NCI-H446 treated with DMSO at 0.1 percent for 48 hours (cell line): ENCODE measurements at places on chromosomes 11 and 22.

DNA sequence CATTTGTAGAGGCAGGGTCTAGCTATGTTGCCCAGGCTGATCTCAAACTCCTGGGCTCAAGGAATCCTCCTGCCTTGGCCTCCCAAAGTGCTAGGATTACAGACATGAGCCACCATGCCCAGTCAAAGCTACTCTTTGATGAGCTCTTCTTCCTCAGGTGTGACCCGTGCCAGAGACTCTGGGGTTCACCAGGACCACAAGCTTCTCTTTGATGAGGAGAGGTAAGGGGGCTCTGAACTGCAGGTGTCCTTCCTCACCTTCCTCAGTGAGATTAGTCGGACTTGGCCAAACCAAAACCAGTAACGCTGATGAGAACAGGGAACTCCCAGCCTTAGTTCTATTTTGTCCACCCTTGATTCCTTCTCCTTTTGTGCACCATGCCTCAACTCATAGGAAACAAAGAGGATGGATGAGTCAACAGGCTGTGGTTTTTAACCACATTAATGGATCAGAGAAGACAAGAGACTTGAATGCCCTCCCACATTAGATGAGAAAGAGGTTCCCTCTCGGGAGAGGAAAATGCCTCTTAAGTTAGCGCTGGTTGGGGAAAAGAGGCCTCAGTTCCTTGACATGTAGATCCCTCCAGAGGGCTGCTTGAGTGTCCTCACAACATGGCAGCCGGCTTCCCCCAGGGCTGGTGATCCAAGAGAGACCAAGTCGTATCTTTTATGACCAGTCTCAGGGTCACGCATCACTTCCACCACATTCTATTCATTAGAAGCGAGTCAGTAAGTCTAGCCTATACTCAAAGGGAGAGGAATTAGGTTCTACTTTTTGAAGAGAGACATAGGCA lies 25.7 kb upstream of the CTR9 start:
- DNase-seq = no peak

DNA sequence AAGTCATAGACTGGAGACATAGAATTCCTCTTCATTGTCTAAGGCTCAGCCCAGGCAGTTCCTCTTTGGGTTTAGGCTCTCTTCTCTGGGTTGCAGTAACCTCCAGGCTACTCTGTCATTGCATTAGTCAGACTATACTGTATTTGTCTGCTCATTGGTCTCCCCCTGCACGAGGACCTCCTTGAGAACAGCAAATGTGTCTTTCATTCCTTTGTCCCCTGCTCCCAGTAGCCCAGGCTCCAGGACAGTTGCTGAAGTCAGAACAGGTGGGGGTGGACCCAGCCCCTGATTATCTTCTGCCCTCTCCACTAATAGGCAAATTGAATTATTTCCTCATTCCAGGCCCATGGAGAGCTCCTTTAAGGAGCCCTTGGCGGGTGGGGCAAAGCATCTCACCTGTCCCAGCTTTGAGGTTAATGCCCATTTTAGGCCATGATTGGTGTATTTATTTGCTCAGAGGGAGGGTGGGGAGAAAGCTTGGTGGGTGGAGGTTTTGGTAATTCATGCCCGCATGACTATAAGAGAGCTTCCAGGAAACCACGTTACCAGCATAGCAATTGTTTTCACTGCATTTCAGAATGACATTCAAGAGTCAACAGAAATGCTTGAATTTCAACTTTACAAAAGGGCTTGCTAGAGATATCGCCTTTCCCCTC lies 40.9 kb downstream of the NAV2 start:
- no peak for DNase-seq

- DNase-seq = no peak
Measured at GRCh38 chr11:133904818-133905515, 51.8 kb downstream of the IGSF9B start.

DNA sequence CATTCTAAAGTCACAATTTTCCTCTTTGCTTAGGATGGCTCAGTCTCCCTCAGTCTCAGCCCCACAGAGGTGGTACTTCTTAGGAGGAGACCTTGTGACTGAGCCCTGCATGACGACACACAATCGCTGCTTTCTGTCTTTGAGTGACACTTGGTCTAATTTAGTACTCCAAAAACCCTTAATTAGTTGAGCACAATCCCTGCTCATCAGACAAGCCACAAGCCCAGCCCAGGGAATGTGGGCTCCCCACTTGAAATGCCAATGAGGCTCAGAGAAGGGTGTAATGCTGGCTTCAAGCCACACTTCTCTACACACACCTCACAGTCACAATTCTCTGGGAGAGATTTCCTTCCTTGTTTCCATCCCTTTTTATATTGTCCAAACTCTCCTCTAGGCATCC lies 101.8 kb downstream of the FEZ1 start:
- no peak for DNase-seq

GRCh38 chr11:106077609-106078455 lies at the start of gene AASDHPPT:
AASDHPPT (plus strand) TSS chr11:106077662; CDS start chr11:106077711, 49 bp downstream.
- DNase-seq = peak; percentile 58

DNA sequence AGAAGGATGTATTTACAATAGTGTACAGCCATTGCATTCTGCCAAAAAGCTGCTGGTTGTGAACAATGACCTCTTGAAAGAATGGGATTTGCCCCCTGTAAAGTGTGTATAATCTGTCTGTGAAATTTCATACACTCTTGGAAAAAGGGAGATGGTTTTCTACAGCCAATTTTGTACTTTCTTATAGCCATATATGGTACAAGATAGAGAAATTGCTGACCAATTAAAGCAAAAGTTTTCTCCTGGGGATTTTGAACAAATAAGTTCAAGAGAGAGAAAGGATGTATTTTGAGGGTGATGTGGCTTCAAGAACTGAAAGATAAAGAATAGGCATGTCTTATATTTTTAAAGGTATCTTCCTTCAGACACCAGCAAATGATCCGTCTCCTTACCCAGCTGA lies 211.0 kb downstream of the NAV2 start:
- no peak for DNase-seq

DNA sequence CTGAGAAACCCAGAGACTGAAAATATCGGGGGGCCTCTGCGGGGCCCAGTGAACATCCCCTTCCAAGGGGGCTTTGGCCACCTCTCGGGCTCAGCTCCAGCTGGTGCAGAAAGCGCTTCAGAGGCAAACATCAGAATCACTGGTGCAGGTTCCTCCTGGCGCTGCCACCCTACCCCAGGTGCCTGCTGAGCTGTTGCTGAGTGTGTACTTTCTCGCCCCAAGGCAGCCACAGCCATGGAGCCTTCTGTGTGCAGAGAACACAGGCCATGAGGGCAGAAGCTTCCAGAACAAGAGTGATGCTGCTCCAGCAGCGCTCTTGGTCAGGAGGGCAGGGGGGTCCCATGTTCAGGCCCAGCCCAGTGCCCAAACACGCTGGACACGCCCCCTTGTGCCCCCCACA lies 6.3 kb downstream of the DRD4 start:
- no peak for DNase-seq

DNA sequence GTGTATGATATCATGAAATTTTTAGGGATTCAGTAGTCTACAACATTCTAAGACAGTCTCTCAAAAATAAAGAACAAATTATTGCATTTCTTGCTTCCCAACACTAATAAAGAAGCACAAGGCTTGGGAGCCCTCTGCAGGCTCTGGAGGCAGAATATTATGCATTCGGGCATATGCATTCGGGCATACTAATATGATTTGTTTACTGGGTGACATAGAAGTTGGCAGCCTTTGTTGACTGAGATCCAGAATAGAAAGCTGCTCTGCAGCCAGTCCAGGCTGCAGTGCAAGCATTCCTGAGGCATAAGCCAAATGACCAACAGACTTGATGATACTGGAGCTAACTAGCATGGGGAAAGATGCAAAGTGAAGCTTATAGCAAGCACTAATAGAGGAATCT lies 945.5 kb downstream of the OPCML start:
- DNase-seq = no peak

DNA sequence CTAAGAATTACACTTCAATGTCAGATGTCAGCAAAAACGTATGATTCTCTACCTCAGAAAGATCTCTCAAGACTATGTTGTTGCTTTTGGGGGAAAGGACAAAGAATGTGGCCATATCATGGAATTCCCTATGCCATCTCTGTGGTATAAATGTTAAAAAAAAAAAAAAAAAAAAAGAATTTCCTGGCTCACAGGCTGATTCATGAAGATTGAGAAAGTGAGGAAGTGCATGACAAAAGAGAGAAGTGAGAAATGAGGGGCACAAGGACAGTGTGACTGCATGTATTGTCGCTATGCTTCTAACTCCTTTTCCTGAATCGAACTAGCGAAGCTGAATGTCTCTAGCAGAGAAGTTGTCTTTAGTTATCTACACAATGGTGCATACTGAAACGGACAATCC lies 80.6 kb upstream of the CARD18 start:
- DNase-seq = no peak

- DNase-seq = no peak
Measured at GRCh38 chr11:86117001-86117711, 48.3 kb upstream of the PICALM start.

GRCh38 chr11:71391796-71392195 lies 56.4 kb downstream of the DHCR7 start:
- DNase-seq = no peak

- DNase-seq = no peak
Measured at GRCh38 chr11:108609682-108610081, 16.1 kb upstream of the EXPH5 start.

DNA sequence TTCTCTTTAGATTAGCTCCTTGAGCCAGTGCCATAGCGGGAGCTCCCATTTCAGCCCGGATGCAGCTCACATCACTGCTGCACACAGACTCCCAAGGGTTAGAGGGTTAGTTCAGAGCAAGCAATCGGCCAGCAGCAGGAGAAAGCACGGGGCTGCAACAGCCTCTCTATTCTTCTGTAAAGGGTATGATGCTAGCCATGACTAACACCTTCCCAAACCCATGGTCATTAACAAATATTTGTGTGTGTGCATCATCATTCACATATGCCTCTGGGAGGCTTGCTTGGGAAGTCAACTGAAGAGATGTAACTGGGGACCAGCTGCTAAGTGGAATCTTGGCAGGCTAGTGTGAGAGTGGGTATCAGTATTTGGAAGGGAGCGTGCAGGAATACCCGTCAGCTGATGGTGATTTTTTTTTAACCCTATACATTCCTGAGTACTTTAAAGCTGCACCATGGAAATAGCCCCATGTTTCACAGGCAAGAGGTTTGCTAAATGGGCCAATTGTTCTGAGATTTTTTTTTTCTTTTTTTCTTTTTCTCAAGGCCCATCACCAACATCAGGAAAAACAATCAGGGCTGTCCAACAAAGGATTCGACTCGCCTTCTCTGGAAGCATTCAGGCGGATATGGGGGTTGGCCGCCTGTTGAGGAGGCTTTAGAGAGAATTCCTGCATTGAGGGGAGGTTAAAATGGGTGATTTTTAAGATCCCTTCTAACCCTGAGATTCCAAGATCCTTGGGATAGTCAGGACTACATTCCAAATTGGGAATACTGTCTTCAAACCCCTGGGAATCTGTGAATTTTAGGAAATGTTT lies 33.2 kb upstream of the CCDC89 start:
- DNase-seq = peak; percentile 58

DNA sequence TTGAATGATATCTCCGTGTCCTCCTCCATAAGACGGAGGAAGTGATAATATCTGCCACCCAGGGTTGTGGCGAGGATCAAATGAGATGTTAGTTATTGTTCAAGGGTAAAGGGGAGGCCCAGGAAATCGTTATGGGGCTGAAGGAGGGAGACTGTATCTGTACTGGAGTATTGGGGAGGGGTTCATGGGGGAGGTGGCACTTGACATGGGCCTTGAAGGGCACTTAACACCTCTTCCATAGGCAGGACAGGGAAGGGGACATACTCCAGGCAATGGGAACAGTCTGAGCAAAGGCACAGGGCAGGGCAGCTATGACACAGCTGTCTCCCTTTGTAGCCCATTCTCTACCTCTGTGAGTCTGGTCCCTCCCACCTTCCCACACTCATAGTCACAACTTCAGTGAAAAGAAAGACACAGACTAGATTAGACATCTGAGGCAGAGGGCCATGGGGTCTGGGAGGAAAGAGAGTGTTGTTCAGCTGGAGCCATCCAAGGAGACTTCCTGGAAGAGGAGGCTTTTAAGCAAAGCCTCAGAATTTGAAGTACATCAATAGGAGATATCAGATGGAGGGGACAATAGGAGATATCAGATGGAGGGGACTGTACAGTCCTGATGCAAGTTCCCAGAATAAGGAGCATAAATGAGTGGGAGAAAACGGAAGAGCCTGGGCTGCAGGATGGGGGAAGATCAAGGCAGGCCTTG lies 15.8 kb upstream of the DGKZ start:
- DNase-seq = no peak

DNA sequence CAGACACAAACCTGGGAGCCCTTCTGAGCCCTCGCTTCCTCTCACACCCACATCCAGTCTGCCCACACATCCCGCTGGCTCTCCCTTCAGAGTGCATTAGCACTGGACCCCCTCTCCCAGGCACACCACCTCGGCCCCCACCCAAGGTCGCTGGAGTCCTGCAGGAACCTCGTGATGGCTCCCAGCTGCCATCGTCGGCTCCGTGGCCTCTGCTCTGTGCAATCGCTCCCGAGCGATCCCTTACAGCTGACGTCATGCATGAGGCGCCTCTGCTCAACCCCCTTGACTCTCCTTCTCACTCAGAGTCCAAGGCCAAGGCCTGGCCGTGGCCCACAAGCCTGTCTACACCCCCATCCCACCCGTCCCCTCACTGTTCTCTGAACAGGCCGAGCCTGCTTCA lies 183.9 kb downstream of the EFCAB6 start:
- no peak for DNase-seq

DNA sequence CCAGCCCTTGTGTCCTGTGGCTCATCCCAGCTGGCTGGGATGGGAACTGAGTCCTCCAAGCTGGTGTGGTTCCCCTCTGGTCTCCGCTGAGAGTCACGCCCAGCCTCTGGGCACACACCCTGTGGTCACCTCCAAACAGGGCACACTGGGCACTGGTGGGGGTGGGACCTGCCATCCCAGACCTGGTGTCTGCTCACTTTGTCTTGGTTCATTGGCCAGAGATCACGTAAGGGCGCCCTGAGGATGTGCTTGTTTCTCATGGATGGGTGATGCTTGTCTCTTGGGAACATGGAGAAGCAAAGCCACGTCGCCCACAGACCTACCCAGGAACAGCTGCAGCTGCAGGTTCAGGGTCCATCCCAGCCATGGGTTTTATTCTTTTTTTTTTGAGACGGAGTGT lies 43.1 kb downstream of the LRP5 start:
- DNase-seq = no peak

GRCh38 chr11:77747381-77747969 lies 73.0 kb downstream of the RSF1 start:
- no peak for DNase-seq
